BJ (cell line): ENCODE measurements at places on chromosomes 7 and 10.

- peak; percentile 56 for DNase-seq
These were observed 15.3 kb upstream of the GPR146 start for GRCh38 chr7:1028775-1029636.

- no peak for DNase-seq
These were observed 21.5 kb downstream of the PAX2 start for GRCh38 chr10:100766693-100767421.

GRCh38 chr10:97629289-97629688, 4.0 kb downstream of the MORN4 start:
- DNase-seq, result no peak

GRCh38 chr7:138049505-138050116, 26.6 kb upstream of the AKR1D1 start:
- no peak for DNase-seq

DNA sequence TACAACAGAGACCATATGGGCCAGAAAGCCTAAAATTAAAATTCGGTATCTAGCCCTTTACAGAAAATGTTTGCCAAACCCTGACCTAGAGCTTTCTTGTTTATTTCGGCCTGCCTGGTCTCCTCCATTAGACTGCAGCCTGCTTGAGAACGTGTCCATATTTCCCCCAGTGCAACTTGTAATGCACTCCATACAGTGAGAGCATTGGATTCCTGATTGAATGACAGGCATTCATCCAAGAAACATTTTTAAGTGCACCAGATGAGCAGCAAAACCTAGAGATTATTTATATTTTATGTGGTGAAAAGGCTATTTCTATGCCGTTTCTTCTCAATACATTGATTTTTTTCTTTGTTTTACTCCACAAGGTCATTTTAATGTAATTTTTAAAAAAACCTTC, 47.4 kb upstream of the ORC5 start:
- DNase-seq, result no peak

GRCh38 chr10:88120075-88120474, 256.6 kb downstream of the PTEN start:
- DNase-seq, result no peak

DNA sequence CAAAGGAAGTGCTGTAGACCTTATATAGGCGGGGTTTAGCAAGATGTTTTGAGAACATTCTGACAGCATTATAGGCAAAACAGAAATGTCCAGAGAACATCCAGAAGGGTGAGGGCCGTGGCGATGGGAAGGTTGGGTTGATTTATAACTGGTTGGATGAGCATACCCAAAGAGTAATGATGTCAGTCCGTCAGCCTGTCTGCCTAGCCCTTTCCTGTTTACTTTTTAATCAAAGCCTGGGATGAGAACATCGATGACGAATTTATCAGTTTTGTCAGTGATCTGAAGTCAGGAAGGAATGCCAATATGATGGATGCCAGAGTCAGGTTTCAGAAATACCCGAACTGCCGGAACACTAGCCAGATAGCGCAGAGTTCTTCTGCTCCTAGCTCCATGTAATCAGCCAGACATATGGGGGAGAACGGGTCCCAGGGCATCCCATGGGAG, 33.8 kb upstream of the TRIM8 start:
- DNase-seq, result no peak

GRCh38 chr10:125221716-125222115, 61.4 kb upstream of the CTBP2 start:
- DNase-seq, result no peak

- DNase-seq, result no peak
These were observed 4.5 kb upstream of the MACROH2A2 start for GRCh38 chr10:70048030-70048723.

DNA sequence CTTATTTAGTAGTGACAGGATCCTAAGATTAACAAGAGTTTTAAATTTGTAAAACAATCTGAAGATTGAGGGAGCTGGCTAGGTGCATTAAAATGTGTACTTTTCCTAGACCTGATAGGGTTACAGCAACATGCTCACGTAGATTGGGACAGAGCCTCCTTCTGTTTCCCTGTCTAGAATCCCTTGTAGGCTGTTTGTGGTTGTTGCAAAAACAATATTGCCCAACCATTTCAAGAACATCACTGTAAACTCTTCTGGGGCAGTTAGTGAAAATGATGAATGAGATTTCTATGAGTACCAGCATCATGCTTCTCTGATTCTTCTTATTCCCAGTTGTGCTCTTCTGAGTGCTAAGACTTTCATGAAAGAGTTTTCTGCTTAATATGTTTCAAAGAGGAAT, 14.7 kb upstream of the CPED1 start:
- no peak for DNase-seq

DNA sequence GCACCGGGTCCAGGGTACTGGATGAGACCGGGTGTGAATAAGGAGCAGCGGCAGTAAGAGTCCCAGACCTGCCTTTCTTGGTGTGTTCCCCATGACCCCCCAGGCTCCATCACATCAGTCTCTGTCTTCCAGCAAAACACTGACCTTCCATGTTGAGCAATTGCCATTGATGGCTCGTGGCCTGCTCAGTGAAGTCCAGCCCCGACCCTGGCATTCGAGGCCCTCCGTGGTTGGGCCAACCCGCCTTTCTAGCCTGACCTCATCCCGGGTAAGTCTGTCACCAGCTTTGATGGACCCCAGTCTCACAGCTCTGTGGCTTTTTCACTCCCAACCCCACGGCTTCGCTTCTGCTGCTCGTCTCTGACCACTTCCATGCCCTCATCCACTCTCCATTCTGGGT, 6.4 kb downstream of the MMP21 start:
- no peak for DNase-seq
